ENCODE measurements at places on chromosomes 1 and 21.
A peak's percentile ranks its signal among the peaks of the same experiment; 100 is the strongest.

DNA sequence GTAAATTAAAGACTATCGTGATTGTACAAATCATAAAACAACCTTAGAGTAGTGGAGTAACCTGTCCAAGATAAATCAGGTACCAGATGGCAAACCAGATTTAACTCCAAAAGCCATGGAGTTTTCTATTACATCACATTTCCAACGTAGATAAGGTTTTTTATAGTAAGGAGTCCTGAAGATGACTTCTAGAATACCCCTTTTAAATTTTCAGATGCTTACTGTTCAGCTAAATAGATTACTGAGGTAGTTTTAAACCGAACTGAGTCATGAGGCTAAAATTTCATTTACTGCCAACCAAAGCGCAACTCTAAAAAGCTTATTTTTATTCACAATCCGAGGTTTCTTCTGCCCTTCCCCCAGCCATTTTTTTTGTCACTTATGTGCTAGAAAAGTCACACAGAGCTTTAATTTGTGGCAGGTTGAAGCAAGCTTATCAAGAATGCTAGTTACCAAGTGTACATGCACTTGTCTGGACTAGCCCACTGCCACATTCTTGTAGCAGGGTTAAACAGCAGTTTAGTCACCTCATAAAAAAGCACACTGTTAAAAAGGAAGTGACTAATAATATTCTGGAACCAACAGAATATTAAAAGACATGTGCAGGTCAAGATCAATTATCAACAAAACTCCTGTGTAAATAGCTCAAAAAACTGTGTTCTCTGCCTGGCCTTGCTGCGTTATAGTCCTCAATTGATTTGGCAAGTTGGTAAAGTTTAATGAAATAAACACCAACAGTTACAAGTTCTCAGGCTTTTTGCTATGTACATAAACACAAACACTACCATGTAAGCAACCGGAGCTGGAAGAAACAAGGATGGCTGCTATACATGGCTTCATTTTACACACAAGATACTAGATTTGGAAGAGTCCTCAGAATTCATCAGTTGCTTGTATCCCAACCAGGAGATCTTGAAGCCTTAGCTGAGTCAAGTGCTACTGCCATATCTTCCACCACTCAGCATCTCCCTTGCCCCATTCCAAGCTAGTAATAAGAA lies 180.3 kb upstream of the DMRTA2 start:
- DNase-seq, result peak; percentile 75

- DNase-seq, result no peak
These were observed 161.0 kb downstream of the ZNF326 start for GRCh38 chr1:90155721-90156487.

- no peak for DNase-seq
These were observed 122.0 kb downstream of the BEND5 start for GRCh38 chr1:48654606-48655210.

DNA sequence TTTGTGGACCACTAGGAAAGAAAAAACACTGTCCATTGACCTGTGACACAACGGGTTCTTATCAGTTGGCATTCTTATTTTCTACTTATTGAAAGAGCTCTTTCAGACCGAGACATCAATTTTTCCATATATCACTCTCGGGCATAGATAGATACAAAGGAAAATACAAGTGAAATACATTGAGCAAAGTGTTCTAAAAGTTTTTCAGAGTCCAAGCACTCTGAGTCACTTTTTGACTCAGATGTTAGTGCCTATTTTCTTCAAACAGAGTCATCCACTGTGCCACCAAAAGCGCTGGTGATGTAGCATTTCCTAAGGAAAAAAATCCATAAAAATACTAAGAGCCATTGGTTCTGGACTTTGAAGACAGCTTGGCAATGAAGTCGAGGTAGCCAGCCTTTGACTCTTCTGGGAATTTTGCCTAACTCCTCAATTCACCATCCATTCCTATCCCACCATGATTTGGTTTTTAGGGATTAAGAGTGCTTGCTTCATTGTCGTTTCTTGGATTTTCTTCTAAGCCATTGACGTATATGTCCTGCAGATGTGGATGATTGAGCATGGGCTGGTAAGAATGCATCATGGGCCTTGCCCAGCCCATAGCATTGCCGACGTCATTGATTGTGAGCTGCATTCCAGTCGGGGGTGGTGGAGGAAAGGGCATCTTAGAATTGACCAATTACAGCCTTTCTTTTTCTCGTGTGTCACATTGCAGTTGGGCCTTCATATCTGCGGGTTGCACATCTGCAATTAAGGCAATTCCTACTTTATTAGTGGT lies 10.6 kb downstream of the GALNT2 start:
- DNase-seq, result peak; percentile 75

GRCh38 chr1:216528816-216529215 lies 105.6 kb upstream of the USH2A start:
- DNase-seq, result no peak

DNA sequence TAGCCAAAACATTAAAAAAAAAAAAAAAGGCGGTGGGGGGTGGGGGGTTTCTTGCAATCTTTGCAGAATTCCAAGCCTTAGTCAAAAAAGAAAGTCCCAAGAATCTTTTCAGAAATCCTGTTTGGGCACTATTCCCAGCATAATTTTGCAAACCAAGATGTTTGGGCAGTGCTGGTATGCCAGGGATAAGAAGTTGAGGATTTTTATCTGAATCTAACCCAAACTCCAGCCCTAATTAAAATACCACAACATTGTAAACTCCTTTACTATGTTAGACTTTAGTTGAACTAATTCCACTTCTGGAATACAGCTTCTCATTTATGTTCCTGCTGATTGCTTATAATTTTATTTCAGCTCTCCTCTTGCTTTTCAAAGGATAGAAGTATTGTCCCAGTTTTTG lies 504.1 kb upstream of the ADGRL2 start:
- peak; percentile 3 for DNase-seq

GRCh38 chr1:15966081-15966955 lies 9.6 kb downstream of the ZBTB17 start:
- peak; percentile 58 for DNase-seq

- no peak for DNase-seq
These were observed 72.6 kb upstream of the HMGB4 start for GRCh38 chr1:33791251-33791650.

DNA sequence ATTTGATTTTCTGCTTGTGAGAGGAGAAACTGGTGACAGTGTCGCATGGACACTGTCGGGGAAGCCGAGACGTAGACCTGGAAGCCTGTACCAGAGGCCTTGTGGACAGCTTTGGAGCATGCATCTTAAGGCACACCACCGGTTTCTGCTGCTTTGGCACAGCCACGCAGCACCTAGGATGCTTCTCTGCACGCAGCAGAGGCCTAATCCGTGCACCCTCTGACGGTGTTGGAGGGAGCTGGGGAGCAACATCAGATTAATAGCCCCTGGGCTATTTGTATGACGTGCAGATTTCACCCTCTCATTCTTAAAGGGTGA lies 30.3 kb downstream of the TEX35 start:
- DNase-seq, result no peak

- no peak for DNase-seq
These were observed 95.4 kb upstream of the ZNF281 start for GRCh38 chr1:200505257-200505656.

- no peak for DNase-seq
These were observed 21.3 kb upstream of the PHTF1 start for GRCh38 chr1:113780374-113781146.

GRCh38 chr21:43809853-43810504 lies 20.6 kb downstream of the RRP1 start:
- no peak for DNase-seq

DNA sequence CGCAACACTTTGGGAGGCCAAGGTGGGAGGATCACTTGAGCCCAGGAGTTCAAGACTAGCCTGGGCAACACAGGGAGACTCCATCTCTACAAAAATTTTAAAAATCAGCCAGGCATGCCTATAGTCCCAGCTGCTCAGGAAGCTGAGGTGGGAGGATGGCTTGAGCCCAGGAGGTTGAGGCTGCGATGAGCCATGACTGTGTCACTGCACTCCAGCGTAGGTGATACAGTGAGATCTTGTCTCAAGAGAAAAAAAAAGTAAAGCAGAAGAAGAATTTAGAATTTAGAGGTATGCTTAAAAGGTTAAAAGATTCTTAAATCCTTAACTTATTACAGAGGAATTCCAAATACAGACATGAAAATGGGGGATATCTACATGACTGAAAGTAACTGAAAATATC lies 79.5 kb downstream of the SMYD3 start:
- DNase-seq, result peak; percentile 47

GRCh38 chr1:94104127-94104684 lies 16.7 kb downstream of the ABCA4 start:
- no peak for DNase-seq

GRCh38 chr1:245648749-245649522 lies 494.2 kb downstream of the KIF26B start:
- no peak for DNase-seq

GRCh38 chr1:55445416-55445815 lies 230.3 kb upstream of the USP24 start:
- no peak for DNase-seq

- DNase-seq, result no peak
These were observed 29.3 kb downstream of the NIBAN1 start for GRCh38 chr1:184945029-184945428.

DNA sequence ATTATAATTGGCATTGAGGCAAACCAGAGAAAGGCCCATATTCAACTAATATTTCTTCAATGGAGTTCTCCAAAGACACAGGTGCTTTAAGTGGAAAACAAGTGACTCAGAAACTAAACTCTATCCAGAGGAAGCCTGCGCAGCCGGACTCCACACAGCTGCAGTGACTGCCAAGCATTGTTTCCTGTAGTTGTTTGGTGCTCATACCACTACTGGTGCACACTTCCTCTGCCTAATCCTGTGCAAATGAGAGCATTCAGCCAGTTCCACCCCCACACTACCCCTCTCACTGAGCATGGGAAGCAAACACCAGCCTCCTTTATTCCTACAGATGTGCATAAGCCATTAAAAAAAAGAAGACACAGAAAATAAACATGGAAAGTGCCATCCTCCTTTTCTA lies 102.9 kb downstream of the VAV3 start:
- no peak for DNase-seq

- peak; percentile 84 for DNase-seq
These were observed 62.8 kb upstream of the PRRC2C start for GRCh38 chr1:171422511-171422910.
